ENCODE measurements at places on chromosomes 7 and 10.

DNA sequence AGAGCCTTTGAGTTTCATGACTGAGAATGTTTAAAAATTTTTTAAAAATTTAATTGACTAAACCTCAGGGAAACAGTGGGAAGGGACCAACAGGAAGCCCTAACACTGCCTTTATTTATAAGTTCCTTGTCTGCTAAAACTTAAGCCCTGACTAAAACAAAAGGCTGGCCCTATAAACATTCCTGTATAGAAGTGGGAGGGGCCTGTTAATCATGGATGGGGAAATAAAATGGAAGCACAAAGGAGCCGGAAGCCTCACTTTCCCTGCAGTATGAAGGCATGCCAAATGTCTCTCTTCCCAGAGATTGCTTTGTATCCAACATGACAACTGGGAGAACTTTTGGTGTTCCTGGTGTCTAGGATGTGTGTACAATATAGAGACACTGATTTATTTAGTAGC is 66.0 kb downstream of the VPS50 start:
- no peak for DNase-seq

GRCh38 chr7:155752756-155753445 is 59.4 kb downstream of the SHH start:
- no peak for DNase-seq

- no peak for DNase-seq
Measured at GRCh38 chr7:346116-346898, 56.3 kb downstream of the FOXL3 start.

- no peak for DNase-seq
Measured at GRCh38 chr7:30428246-30429155, 50.1 kb downstream of the NOD1 start.

DNA sequence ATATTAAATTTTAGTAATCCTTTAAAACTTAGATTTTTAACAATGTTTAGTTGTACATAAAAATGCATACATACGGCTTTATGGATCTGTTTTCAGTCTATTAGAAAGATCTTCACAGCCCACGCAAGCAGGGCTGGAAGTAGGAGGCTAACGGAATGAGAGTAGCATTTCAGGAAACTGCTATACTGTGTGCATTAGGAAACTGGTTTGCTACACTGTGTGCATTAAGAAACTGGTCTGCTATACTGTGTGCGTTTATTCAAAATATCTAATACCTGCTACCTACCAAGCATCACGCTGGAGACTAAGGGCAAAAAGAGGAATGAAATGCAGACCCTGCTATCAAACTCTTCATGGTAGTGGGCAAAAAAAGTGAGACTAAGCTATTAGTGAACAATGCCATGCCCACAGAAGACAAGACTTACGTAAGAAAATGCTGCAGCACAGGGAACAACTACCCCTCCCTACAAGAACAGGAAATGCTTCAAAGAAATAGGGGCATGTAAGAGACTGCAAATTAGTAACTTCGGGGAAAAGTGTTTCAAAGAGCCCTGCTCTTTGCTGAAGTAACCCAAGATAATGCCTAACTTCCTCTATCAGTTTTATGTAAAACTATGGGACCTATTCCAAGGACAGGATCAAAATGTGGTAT is 11.3 kb downstream of the RAB11FIP2 start:
- DNase-seq: peak; percentile 26

DNA sequence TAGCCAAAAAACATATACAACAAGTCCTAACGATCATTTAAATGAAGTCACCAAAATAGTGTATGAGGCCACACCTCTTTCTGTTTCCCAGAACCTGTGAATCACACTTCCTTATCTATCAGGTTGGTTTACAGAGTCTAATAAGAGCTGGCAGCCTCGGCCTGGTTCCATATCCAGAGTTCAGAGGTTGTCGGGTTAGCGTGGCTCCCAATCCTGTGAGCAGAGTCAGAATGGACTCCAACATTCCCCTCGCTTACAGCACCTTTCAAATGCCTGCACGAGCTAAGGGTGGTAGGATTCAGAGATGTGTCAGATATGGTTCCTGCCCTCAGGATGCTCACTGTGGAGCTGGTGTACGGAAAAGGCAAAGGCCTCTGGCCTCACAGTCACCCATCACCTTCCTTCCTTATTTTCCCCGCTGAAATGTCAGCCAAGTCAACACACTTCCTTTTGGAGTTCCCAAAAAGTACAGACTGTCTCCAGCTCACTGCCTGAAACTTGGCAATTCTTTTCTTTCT is 6.0 kb downstream of the IL15RA start:
- DNase-seq: no peak

DNA sequence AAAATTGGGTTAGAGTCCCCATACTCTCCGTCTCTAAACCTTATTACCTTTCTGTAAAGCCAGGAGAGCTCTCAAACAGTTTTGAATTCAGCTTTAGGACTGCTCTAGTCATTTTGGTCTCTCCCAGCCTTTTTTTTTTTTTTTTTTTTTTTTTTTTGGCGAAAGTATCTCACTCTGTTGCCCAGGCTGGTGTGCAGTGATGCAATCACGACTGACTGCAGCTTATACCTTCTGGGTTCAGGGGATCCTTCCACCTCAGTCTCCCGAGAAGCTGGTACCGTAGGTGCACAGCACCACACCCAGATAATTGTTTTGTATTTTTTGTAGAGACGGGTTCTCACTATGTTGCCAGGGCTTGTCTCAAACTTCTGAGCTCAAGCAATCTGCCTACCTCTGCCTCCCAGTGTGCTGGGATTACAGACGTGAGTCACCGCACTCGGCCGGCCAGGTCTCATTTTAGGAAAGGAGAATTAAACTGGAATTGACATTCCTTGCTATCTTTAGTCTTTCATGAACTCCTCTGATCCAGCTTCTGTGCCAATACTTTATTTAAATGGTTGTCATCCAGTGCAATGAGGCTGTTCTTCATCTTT is 31.4 kb upstream of the RSU1 start:
- DNase-seq: peak; percentile 52

DNA sequence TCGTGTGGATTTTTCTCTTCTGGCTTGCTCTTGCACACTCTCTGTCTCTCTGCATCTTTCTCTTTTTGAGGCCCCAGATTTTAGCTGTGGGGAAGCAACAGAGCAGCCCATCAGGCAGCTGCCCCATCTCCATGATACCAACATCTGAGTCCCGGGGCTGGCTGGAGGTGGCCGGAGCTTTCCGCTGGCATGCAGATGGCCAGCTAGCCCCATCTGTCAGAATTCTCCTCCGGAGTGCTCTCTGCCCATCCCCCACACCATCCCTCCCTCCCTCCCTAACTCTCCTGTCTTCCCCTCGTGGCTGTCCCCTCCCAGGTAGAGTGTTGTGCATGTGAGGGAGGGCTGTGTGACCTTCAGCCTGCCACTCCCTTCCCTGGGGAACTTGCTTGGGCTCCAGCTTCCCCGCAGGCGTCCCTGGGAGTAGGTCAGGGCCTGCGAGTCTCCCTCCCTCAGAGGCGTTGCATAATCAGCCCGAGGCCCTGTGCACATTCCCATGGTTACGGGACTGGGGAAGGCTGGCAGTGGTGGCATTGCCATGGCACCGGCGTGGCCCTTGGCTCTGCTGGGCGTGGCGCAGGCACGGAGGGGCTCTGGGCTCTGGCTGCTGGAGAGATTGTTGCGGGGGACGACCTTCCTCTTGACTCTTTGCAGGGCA is 24.7 kb downstream of the GHRHR start:
- peak; percentile 44 for DNase-seq

- DNase-seq: peak; percentile 84
Measured at GRCh38 chr7:107167483-107168232, 1.1 kb upstream of the HBP1 start.

- no peak for DNase-seq
Measured at GRCh38 chr10:50275650-50276235, 24.4 kb upstream of the ASAH2 start.

Data from AG10803 (cell line).